Tibial nerve (tissue), 4 donors: ENCODE measurements at places on chromosomes 3 and 15. TPM values are rescaled to one million over a fixed set of nuclear protein-coding genes. Genes with fewer than 3 reads are reported as not detected.

DNA sequence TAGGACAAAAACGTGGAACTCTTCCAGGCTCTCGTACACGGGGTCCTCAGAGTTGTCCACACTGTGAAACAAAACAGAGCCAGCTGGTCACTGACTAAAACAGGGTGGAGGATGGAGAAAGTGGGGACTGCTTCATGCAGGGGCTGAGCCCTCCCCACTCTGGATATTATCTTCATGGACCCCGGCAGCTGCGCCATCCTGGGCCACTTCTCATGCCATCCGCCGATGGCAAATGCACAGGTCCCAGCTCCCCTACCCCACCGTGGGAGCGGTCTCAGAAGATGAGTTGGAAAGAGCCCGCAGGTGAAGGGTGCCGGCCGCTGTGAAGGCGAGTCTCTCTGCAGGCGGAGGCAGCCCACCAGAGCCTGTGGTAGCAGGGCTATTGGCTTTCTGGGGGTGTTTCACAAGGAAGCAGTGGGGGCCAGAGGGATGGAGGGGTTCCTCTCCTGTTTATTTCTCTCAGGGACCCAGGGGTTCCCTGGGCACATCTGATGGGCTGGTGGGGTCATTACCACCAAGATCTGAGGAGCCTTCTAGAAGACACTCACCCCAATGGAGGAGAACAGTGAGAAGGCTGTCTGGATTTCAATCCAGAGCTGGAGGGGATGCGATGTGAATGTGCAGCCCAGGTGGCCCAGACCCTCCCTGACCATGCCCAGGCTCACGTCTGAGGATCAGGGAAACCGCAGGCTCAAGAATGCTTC, 177.3 kb downstream of the KLF13 start:
- DNase-seq = no peak
- H3K36me3 ChIP-seq = peaks cover 9% of the 10 kb centered on the region
- no peaks in the 10 kb centered on the region for H3K4me1 ChIP-seq
- no peaks in the 10 kb centered on the region for H3K27me3 ChIP-seq
- no peak overlapping the region for H3K4me3 ChIP-seq

CTSH gene
- total RNA-seq = 211 TPM

LYZL4 gene
- total RNA-seq = not detected

BFSP2 gene
- total RNA-seq = not detected

DNA sequence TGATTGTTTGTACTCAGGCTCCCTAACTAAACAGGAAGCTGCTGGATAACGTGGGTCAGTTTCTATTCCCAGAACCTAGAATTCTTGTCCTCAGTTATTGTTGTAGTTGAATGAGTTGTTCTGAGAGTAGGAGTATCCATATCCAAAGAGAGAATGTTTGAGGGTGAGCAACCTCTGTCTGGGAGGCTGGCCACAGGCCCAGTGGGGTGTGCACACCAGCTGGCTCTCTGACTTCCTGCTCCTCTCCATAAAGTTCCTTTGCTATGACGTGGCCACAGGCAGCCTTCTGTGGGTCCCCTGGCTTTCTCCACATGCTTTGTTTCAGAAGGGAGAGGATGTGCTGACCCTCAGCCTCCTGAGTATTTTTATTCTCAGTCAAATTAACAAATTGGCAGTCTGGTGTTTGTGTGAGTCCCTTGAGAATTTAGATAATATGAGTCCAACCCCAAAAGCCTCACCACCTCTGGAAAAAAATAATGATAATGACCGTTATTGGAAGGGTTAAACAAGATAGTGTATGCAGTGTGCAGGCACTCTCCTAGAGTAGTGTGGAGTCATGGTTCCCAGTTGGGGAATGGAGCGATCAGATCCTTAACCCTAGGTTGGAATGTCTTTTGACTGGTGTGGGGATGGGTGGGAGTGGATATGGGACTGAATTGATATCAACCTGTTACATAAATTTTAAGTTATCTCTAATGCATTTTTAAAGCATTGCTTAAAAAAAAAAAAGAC, 47.6 kb upstream of the MED12L start:
- no peak overlapping the region for H3K27ac ChIP-seq
- no peaks in the 10 kb centered on the region for H3K4me1 ChIP-seq
- no peak overlapping the region for H3K4me3 ChIP-seq
- no peak for DNase-seq
- H3K27me3 ChIP-seq = no peaks in the 10 kb centered on the region

MORC1 gene
- not detected for total RNA-seq

GRM7 gene
- total RNA-seq = not detected

CHSY1 gene
- 27.1 TPM for total RNA-seq

GRCh38 chr3:193194371-193194770, 46.7 kb upstream of the PLAAT1 start:
- no peak overlapping the region for H3K27ac ChIP-seq
- DNase-seq = no peak
- no peaks in the 10 kb centered on the region for H3K4me1 ChIP-seq

DNA sequence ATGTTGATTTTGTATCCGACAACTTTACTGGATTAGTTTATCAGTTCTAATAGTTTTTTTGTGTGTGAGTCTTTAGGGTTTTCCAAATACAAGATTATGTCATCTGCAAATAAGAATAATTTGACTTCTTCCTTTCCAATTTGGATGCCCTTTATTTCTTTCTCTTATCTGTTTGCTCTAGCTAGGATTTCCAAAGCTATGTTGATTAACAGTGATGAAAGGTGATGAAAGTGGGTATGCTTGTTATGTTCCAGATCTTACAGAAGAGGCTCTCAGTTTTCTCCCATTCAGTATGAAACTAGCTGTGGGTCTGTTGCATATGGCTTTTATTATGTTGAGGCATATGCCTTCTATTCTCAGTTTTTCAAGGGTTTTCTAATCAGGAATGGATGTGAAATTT, 56.4 kb upstream of the CHRNB4 start:
- no peak overlapping the region for H3K27ac ChIP-seq
- no peaks in the 10 kb centered on the region for H3K27me3 ChIP-seq
- H3K4me1 ChIP-seq = no peaks in the 10 kb centered on the region
- DNase-seq = no peak
- H3K36me3 ChIP-seq = no peaks in the 10 kb centered on the region

DNA sequence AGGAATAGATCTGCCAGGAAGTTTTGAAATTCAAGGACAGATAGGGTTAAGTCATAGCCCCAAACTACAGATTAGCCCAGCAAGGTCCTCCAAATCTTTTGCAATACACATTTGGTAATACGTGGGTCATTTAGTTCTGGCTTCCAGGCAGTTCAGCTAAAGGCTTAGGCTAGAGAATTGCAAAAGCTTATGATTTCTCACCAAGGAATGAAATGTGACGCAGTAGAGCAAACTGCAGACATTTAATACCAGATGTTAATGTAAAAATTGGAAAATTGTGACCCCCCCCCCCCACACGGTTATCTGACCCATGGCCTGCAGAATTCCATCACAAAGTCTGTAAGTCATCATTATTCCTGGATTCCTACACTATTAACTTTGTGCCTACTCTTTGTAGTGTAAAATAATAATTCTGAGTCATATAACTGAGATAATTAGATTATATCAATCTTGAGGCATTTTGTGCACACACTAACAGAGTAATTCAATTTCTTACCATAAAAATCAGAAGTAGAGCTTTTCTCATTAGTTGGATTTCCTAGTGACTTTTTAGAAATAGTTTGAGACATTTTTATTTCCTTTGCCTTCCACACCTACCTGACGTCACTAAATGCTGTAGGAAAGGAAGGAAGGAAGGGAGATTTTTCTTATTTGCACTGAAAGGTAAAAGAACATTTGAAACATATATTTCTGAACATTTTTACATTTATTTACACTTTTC, 235.2 kb downstream of the DTWD1 start:
- H3K27me3 ChIP-seq = no peaks in the 10 kb centered on the region
- peak overlapping the region; percentile 73 for H3K27ac ChIP-seq
- peaks cover 5% of the 10 kb centered on the region for H3K4me1 ChIP-seq

GRCh38 chr15:101320501-101321052, 25.5 kb upstream of the SNRPA1 start:
- no peak for DNase-seq
- H3K36me3 ChIP-seq = no peaks in the 10 kb centered on the region
- peaks cover 9% of the 10 kb centered on the region for H3K27me3 ChIP-seq
- H3K4me1 ChIP-seq = no peaks in the 10 kb centered on the region

GRCh38 chr3:129107793-129108192, 13.8 kb downstream of the RAB43 start:
- H3K27ac ChIP-seq = no peak overlapping the region
- no peak for DNase-seq
- H3K36me3 ChIP-seq = no peaks in the 10 kb centered on the region
- peaks cover 12% of the 10 kb centered on the region for H3K4me1 ChIP-seq
- H3K4me3 ChIP-seq = no peak overlapping the region

GRCh38 chr3:168312984-168313383, 217.3 kb upstream of the GOLIM4 start:
- H3K36me3 ChIP-seq = no peaks in the 10 kb centered on the region
- no peaks in the 10 kb centered on the region for H3K27me3 ChIP-seq
- H3K27ac ChIP-seq = no peak overlapping the region
- no peak overlapping the region for H3K4me3 ChIP-seq
- no peaks in the 10 kb centered on the region for H3K4me1 ChIP-seq

IGSF11 gene
- total RNA-seq = 72.3 TPM

DNA sequence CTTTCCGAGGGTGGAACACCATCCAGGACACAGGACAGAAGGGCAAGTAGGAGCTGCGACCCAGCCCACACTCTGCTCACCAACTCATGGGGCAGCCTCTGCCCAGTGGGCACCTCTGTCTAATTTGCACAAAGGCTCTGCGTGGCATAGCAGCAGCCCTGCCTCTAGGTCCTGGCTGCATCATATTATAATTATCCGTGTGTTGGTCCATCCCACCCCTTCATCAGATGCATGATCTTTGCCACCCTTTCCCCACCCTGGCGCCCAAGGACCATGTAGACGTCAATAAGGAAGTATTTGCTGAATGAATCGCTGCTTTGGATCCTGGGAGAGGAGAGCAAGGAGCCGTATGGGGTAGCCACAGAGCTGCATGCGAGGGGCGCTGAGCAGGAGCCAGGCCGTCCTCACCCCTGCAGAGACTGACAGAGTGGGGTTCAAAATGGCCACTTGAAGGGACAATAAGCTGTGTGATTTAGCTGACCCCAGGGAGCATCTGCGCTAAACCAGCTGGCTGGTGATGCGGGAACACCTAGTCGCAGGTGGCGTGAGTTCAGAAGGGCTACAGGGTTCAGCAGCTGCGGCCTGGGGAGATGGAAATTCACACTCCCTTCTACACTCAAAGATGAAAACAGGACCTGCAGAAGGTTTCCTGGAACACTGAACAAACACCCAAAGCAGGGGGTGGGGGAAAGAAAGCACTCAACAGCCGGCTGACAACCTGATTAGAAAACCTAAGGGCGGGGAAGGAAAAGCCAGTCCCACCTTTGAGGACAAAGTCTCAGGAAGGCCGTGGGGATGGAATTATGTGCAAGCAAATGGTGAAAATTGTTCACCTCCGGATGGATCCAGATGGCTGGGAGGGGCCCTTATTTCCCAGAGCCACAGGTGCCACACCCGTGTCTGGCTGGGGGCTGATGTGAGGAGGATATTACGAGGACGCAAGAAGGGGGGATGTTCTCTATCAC, 6.4 kb downstream of the MGLL start:
- H3K27me3 ChIP-seq = no peaks in the 10 kb centered on the region
- no peak for DNase-seq
- no peaks in the 10 kb centered on the region for H3K4me1 ChIP-seq

DNA sequence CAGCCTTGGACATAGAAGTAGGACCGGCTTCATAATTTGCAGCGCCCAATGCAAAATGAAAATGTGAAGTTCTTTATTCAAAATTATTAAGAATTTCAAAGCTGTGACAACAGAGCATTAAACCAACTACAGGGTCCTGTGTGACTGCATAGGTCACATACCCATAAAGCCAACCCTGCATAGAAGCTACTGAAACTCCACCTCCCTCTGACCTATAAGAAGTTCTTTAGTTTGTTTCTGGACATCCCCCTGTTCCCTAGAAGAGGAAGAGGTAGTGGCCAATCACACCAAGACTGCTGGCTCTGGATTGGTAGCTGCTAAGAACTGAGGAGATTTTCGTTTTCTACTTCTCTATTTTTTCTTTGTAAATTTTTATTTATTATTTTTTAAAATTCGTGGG, 9.0 kb upstream of the SELENOT start:
- DNase-seq = no peak
- no peaks in the 10 kb centered on the region for H3K27me3 ChIP-seq
- no peak overlapping the region for H3K27ac ChIP-seq
- no peaks in the 10 kb centered on the region for H3K36me3 ChIP-seq
- no peaks in the 10 kb centered on the region for H3K4me1 ChIP-seq
- no peak overlapping the region for H3K4me3 ChIP-seq

- DNase-seq = no peak
- H3K4me1 ChIP-seq = peaks cover 33% of the 10 kb centered on the region
- H3K36me3 ChIP-seq = no peaks in the 10 kb centered on the region
- peak overlapping the region; percentile 31 for H3K27ac ChIP-seq
- H3K27me3 ChIP-seq = no peaks in the 10 kb centered on the region
Observed at GRCh38 chr15:57215881-57216280, 160.4 kb upstream of the CGNL1 start.

- no peaks in the 10 kb centered on the region for H3K4me1 ChIP-seq
- no peaks in the 10 kb centered on the region for H3K36me3 ChIP-seq
- H3K27ac ChIP-seq = no peak overlapping the region
Observed at GRCh38 chr3:62361261-62361660, 12.1 kb downstream of the FEZF2 start.

MKRN2OS gene
- total RNA-seq = not detected

- H3K4me1 ChIP-seq = peaks cover 7% of the 10 kb centered on the region
- H3K36me3 ChIP-seq = no peaks in the 10 kb centered on the region
- H3K27me3 ChIP-seq = no peaks in the 10 kb centered on the region
- no peak overlapping the region for H3K4me3 ChIP-seq
- DNase-seq = no peak
Observed at GRCh38 chr3:179402963-179403362, 48.3 kb downstream of the GNB4 start.

DNA sequence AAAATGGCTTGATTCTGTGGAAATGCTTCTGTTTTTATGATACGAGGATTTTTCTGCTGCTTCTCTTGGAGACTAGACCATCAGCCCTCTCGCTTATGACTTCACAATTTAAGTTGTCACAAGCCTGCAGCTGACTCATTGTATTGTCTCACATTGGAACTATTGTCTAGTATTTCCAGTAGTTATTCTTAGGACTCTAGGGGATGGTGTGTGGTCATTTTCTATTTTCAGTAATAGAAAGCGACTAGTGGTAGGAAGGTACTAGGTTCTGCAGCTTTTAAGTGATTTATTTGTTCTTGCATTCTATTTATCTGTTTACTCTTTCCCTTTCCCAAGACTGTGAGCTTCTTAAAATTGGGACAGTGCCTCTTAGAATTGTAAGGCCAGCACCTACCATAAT, 66.3 kb upstream of the CRTC3 start:
- DNase-seq = no peak
- no peaks in the 10 kb centered on the region for H3K36me3 ChIP-seq
- peak overlapping the region; percentile 83 for H3K27ac ChIP-seq
- no peak overlapping the region for H3K4me3 ChIP-seq

NCEH1 gene
- total RNA-seq = 5.2 TPM

- H3K4me1 ChIP-seq = peaks cover 41% of the 10 kb centered on the region
- no peak overlapping the region for H3K27ac ChIP-seq
- DNase-seq = no peak
- no peaks in the 10 kb centered on the region for H3K27me3 ChIP-seq
Observed at GRCh38 chr3:52461874-52462273, 6.5 kb downstream of the NISCH start.

- H3K27ac ChIP-seq = no peak overlapping the region
- DNase-seq = no peak
- no peak overlapping the region for H3K4me3 ChIP-seq
Observed at GRCh38 chr3:26525013-26525412, 97.6 kb upstream of the LRRC3B start.
